Lower lobe of right lung (tissue), 2 donors: ENCODE measurements at places on chromosomes 4 and X. TPM values are rescaled to one million over a fixed set of nuclear protein-coding genes. Genes with fewer than 3 reads are reported as not detected.

The TMPRSS11D gene
- total RNA-seq: not detected

The MID2 gene
- 20.3 TPM for total RNA-seq

GRCh38 chr4:48275686-48276085 lies 6.0 kb upstream of the TEC start:
- DNase-seq: no peak

The MAGEB2 gene
- not detected for total RNA-seq
